ENCODE measurements at places on chromosomes 5 and 9.

GRCh38 chr5:56088431-56088949 lies 93.7 kb upstream of the IL6ST start:
- no peak for DNase-seq

GRCh38 chr5:87916320-87916719 lies 352.3 kb downstream of the TMEM161B start:
- no peak for DNase-seq

GRCh38 chr9:108101410-108101809 lies 611.8 kb upstream of the KLF4 start:
- no peak for DNase-seq

- DNase-seq = peak; percentile 25
These were observed 2.7 kb downstream of the CCL27 start for GRCh38 chr9:34659592-34660253.

GRCh38 chr9:34446468-34446891 lies 11.9 kb downstream of the FAM219A start:
- DNase-seq = no peak

DNA sequence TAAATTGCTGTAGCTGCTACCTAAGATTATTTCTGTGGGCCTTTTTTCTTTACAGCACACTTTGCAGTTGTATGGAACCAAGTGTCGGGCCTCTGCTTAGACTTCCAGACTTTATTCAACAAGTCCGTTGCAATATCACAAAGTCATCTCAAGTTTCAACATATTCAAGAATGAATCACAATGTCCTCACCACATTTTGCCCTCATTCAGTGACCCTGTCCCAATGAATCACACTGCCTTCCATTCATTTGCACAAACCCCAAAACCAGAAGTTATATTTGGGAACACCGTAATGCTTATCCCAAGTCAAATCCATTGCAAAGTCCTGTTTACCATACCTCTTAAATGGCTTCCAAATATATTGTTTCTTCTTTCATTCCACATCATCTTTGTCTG lies 439.6 kb downstream of the CSNK1G3 start:
- no peak for DNase-seq

DNA sequence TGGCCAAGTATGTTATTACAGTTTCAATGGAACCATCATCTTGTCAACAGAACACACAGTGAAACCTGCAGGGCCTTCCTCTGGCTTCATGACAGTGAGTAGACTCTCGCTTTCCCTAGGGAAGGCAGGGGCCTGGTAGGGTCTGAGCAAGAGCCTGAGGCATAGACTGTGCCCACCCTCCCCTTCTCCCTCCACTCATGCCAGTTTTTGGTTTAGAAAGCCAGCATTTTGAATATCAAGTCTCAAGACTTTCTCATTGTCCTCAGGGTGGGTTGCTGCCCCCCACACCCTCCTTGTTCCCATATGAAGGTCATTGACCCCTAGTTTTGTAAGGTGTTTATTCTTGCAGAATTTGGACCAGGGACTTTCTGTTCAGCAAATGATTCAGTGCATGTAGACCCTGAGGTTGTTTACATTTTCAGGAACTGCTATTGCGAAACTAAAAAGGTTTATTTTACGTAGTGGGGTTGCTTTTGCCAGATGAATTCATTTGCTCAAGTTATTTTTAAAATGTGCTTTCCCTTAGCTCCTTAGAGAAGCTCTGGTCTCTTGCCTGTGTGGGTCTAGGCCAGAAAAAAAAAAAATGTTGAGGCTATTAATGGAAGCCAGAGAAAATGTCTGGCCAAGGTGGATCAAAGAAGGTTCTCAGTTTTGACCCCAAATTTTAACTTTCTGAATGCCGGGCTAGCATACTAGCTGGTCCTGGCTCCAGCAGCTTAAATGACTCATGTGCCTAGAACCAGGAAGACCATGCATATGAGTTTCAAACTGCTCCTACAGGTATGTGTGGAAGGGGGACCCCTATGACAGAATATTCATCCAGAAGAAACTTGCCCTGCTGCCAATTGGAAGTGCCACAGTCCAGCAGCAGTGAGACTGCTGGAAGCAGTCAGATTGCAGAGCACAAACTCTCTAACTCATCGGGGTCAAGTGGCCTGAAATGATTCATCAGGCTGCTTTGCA lies 10.1 kb upstream of the MOB3B start:
- DNase-seq = no peak

DNA sequence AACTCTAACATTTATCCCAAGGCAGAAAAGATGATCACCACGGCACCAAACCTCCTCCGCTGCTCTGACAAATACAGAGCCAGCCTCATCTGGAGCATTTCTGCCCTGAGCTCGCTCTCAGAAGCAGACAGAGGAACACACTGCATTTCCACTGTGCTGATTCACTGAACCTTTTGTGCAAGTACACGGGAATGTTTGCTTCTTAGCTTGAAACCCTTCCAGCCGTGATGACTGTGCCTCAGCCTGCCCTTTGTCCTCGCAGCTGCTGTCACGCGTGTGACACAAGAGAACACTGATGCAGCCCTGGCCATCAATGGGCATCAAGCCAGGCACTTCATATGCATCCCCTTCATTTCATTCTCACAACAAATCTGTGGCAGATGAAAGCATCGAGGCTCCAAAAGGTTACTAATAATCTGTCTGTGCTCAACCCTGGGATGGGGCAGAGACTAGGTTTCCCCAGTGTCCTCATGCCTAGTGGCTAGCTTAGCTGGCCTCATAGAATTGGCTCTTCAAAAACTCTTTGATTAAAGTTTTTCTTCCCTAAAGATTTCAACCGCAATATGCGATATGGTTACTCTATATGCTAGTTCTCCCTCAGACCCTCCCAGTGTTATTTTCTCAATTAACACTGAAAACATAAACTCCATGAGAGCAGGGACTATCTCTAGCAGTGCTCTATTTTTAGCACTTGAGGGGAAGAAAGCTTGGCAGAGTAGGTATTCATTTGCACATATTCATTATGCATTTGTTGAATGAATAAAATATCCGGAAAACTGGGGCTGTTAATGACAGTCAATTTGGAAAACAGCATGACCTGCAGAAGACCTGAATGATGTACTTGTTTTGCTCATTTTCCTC lies 7.3 kb downstream of the CDC14B start:
- DNase-seq = no peak

DNA sequence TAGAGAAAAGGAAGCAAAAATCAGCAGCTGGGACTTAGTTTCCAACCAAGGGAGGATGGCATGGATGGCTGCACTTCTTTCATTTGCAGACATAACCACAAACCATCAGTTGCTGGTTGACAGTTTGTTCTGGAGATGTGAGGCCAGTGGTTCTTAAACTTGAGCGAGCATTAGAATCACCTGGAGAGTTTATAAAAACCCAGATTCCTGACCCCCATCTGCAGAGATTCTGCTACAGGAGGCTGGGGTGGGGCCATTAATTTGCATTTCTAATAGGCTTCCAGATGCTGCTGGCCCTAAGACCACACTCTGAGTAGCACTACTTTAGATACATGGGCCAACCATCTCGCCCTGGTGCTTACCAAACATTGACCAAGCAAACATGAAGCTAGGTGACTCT lies 60.8 kb downstream of the MARCHF3 start:
- DNase-seq = no peak

GRCh38 chr9:99222416-99223270 lies 561 bp downstream of the SEC61B start:
- DNase-seq = no peak

- no peak for DNase-seq
These were observed 730.6 kb upstream of the ZNF608 start for GRCh38 chr5:125476901-125477585.

- DNase-seq = peak; percentile 47
These were observed 53.7 kb downstream of the G3BP1 start for GRCh38 chr5:151825445-151825844.

- DNase-seq = peak; percentile 46
These were observed at the start of gene GNA14 for GRCh38 chr9:77648234-77649108. GNA14 (minus strand) TSS chr9:77648322; CDS start chr9:77647793, 529 bp downstream.

GRCh38 chr5:104556957-104557356 lies 994.4 kb upstream of the NUDT12 start:
- no peak for DNase-seq

DNA sequence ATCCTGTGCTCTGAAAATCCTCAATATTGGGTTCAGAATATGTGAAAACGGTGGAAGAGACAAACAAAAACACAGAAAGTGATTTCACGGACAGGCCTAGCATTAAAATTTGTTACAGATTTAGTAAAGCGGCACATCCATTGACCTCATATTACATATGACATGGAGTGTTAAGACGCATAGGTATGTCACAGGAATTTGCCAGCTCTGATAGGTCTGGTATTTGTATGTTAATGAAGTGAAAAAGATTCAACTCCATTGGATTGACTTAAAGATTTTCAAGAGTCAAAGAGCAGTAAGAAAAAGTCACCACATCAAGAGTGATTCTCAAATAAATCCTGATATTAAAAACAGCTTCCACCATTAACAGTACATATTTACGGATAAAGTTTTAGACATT lies 396.5 kb upstream of the SEMA6A start:
- no peak for DNase-seq

DNA sequence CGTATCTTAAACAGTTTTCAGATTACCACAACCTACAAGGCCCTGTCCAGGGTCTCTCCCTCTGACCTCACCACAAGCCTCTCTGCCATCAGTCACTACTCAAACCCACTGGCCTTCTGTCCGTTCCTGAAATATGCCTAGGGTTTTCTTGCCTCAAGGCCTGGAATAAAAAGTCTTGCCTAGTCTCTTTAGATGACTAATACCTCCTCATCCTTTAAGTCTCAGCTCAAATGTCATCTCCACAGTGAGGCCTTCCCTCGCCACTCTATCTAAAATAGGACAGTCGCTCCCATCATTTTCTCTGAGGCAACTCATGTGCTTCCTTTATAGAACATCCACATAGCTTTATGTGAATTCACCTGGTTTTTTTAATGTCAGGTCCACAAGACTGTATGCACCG lies 5.2 kb downstream of the DENND1A start:
- no peak for DNase-seq

GRCh38 chr9:33818167-33818846 lies 1.3 kb downstream of the UBE2R2 start:
- DNase-seq = no peak

DNA sequence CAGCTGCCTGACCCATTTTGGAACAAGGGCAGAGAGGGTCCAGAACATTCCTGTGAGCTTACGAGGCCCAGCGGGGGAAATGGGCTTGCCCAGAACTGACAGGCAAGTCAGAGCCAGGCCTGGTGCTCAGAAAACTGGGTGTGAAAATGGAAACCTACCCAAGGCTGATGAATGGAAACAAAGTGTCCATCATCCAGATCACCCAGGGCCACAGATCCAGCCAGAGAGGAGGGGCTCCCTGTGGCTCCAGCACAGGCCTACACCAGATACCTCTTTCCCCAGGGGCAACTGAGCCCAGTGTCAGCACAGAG lies 3.1 kb downstream of the CLTB start:
- DNase-seq = no peak
